ENCODE measurements at places on chromosomes 16 and 17. TPM values are rescaled to one million over a fixed set of nuclear protein-coding genes. Genes with fewer than 3 reads are reported as not detected.

DNA sequence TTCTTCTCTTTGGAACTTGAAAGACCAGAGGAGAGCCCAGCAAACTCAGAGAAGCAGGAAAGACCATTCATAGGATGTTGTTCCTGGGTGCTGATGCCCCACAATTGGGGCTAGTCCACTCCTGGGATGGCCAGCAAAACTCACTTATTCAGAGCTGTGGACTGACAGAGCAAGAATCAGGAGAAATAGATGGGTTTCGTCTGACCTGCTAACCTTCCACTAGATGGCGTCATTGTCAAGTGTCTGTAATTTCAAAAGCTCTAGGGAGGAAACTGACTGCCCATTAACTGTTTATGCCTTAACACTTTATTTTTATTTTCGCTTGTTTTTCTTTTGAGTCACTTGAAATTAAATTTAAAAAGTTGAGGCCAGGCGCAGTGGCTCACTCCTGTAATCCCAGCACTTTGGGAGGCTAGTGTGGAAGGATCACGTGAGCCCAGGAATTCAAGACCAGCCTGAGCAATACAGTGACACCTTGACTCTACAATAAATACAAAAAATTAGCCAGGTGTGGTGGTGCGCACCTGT is 28.7 kb upstream of the MILR1 start:
- peak; percentile 56 for DNase-seq

GRCh38 chr17:6670571-6670970 is 19.0 kb downstream of the C17orf100 start:
- DNase-seq: no peak

DNA sequence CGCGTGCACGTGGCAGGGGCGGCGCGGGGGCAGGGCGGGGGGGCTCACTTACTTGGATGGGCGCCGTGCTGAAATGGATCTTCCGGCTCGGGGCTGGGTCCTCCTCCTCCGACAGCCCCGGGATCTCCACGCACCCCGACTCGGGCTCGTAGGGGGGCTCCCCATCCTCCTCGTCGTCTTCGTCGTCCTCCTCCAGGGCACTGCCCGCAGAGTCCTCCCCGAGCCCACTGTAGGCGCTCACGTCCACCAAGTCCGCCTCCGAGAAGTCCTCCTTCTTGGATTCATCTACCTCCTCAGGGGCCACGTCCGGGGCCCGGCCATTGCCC is 1.4 kb downstream of the PPP1R9B start:
- no peak for DNase-seq

Gene ZNF629
- 25.6 TPM for polyA plus RNA-seq

- no peak for DNase-seq
Measured at GRCh38 chr17:4098521-4099209, 44.2 kb downstream of the ZZEF1 start.

GRCh38 chr17:29111816-29112499 is 68.2 kb downstream of the MYO18A start:
- DNase-seq: peak; percentile 61

Gene TEX14
- 0.70 TPM for polyA plus RNA-seq

DNA sequence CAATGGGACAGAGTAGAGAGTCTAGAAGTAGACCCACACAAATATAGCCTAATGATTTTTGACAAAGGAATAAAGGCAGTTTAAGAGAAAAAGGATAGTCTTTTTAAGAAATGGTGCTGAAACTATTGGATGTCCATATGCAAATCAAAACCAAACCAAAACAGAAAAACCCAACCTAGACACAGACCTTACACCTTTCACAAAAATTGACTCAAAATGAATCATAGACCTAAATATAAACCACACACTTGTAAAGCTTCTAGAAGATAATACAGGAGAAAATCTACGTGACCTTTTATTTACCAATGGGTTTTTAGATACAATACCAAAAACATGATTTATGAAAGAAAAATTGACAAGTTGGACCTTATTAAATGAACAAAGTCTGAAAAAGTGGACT is 66.4 kb upstream of the MPHOSPH6 start:
- no peak for DNase-seq

GRCh38 chr17:81906476-81907218 is 4.6 kb downstream of the PCYT2 start:
- no peak for DNase-seq

DNA sequence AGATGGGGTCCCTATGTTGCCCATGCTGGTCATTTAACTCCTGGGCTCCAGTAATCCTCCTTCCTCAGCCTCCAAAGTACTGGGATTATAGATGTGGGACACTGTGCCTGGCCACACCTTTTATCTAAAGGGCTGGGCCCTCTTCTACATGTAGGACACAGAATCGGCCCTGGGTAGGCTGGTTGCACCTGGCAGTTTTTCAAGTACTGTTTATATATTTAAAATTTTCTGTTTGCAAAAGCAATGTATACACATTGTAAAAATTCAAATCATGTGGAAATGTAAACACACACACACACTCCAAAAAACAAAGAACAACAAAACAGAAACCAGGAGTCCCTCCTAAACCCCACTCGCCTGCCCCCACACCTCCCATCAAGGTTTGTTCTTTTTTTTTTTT is 28.1 kb upstream of the SIAH1 start:
- no peak for DNase-seq

GRCh38 chr17:1455291-1455796 is 688 bp downstream of the CRK start:
- DNase-seq: no peak

Gene PRSS8
- polyA plus RNA-seq: 88.8 TPM

DNA sequence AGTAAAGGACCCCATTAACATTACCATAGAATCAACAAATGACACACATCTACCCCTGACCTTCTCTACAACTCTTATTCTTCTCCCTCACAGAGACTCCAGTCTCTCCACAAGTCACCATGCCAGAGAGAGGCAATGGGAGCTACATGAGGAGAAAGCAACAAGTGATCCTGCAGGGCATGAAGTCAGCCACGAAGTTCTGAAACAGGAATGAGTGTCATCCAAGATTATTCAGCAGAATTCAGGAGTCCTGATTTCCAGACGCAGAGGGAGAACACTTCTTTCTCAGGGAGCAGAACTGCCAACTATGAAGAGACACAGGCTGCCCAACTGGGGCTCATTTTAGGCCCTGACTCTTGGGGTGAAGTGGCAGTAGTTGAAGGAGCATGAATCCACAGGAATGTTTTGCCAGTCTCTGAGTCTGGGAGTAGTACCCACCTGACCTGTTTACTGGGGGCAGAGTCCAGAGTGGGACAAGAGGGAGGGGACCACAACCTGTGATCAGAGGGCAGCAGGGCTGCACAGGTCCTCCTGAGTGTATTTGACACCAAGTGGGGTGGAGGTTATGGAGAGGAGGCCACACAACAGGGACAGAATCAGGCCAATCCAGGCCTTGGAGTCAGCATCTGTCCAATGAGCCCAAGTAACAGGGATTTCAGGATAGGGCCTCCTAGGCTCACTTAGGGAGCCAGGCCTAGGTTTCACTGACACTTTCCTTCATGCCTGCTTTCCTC is 2.4 kb upstream of the MTMR4 start:
- DNase-seq: no peak

- DNase-seq: no peak
Measured at GRCh38 chr16:26787924-26788323, 278.8 kb upstream of the C16orf82 start.

Gene FBXL16
- 2.7 TPM for polyA plus RNA-seq
